ENCODE measurements at places on chromosomes 5 and 9. TPM values are rescaled to one million over a fixed set of nuclear protein-coding genes. Genes with fewer than 3 reads are reported as not detected.

GRCh38 chr5:125552486-125552885 lies 806.0 kb upstream of the ZNF608 start:
- no peaks in the 10 kb centered on the region for H3K4me1 ChIP-seq
- H3K27ac ChIP-seq, result no peak overlapping the region
- no peak for DNase-seq
- H3K27me3 ChIP-seq, result no peaks in the 10 kb centered on the region

GRCh38 chr5:79582186-79582585 lies 30.1 kb upstream of the TENT2 start:
- no peak overlapping the region for H3K27ac ChIP-seq
- H3K36me3 ChIP-seq, result no peaks in the 10 kb centered on the region
- no peak overlapping the region for H3K4me3 ChIP-seq
- no peak for DNase-seq
- H3K4me1 ChIP-seq, result no peaks in the 10 kb centered on the region

Gene EIF4E1B
- total RNA-seq, result not detected

DNA sequence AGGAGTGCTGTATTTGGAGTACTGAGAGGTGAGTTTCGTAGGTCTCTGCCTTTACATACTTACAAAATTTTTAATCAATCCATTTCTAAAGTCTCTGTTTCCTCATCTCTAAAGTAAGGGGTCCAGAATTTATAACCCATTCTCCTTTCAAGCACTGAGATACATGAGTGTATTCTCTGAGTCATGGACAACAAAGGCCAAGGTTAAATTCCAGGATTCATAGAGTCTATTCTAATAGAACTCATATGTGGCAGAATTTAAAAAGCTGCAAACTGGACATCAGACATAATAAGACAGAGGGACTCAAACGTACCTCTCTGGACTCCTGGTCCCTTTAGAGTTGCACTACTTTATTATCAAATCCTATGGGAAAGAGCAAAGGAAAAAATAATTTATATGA lies 112.5 kb upstream of the SLIT3 start:
- H3K4me3 ChIP-seq, result no peak overlapping the region
- no peaks in the 10 kb centered on the region for H3K36me3 ChIP-seq
- no peak overlapping the region for H3K27ac ChIP-seq
- no peaks in the 10 kb centered on the region for H3K4me1 ChIP-seq

Gene HMMR
- 48.5 TPM for total RNA-seq

DNA sequence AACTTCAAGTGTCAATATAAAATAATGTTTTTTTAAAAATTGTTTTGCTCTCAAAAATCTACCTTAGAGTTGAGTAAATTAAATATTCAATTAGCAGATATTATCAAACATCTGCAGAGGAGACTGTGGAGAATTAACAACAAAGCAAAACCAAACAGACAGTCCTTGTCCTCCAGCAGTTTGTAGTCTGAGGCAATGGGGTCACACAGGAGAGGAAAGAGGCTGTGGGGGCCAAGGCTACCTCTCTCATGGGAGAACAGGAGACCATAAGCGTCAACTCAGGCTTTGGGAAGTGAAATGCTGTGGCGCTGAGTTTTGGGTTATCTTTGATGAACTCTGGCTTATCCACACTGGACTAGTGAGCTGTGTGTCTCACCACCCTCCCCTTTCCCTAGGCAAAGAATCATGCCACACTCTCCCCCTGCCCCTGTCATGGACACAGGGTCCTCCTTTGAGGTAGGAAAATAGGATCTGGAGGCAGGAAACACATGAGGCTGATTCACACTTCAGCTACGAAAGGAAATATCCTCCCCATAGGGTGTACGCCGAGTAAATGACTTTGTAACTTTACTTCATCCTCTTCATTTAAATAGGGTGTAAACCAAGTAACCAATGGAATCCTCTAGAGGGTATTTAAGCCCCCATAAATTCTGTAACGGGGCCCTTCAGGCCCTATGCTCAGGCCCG lies 152.7 kb downstream of the FSTL4 start:
- H3K4me1 ChIP-seq, result peaks cover 31% of the 10 kb centered on the region
- no peaks in the 10 kb centered on the region for H3K27me3 ChIP-seq
- H3K36me3 ChIP-seq, result no peaks in the 10 kb centered on the region
- no peak overlapping the region for H3K27ac ChIP-seq

Gene HTR4
- 2.4 TPM for total RNA-seq

DNA sequence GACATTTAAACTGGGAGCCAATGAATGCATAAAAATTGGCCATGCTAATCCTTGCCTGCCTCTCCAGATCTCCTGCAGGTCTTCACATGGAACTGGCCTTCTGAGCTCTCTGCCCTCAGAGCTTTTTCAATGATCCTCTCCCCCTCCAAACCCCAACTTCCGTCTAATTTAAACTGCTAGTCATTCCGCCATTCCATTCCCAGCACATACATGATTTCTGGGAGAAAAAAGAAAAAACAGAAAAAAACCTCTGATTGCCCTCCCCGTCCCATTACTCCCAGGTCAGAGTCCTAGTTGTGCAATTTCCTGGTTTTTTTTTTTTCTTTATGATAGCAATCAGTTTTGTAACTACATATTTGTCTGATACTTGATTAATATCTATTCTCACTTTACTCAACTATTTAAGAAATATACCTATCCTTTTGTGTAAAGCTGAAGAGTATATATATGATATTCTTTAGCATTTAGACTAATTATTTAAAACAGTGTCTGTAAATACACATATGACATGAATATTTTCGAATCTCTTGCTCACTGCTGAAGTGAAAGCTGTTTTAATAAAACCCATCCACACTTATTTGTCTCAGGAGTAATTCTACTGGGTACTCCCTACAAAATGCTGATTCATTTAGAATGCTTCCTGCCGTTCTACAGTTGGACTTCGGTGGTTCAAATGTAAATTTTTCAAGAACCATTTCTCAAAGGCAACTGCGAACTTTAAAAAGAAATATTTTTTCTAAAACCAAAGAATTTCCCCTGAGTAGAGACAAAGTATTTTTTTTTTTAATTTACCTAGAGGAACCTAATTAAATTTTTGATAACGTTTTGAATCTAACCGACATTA lies 1.6 kb downstream of the HINT1 start:
- H3K4me3 ChIP-seq, result peak overlapping the region; percentile 83
- H3K36me3 ChIP-seq, result peaks cover 22% of the 10 kb centered on the region
- H3K4me1 ChIP-seq, result peaks cover 2% of the 10 kb centered on the region
- H3K27me3 ChIP-seq, result no peaks in the 10 kb centered on the region
- no peak for DNase-seq

Gene FCN1
- 7.8 TPM for total RNA-seq

- H3K36me3 ChIP-seq, result no peaks in the 10 kb centered on the region
- H3K4me3 ChIP-seq, result no peak overlapping the region
- no peak for DNase-seq
- H3K27me3 ChIP-seq, result no peaks in the 10 kb centered on the region
- H3K27ac ChIP-seq, result no peak overlapping the region
Measured at GRCh38 chr9:6186691-6187090, 28.9 kb upstream of the IL33 start.

GRCh38 chr5:21817668-21818369 lies 1035.3 kb downstream of the CDH12 start:
- H3K27me3 ChIP-seq, result no peaks in the 10 kb centered on the region
- peak overlapping the region; percentile 20 for H3K4me3 ChIP-seq
- no peaks in the 10 kb centered on the region for H3K36me3 ChIP-seq
- H3K27ac ChIP-seq, result no peak overlapping the region
- H3K4me1 ChIP-seq, result no peaks in the 10 kb centered on the region

GRCh38 chr9:76400534-76401096 lies 6.4 kb upstream of the RFK start:
- DNase-seq, result no peak
- H3K4me1 ChIP-seq, result peaks cover 8% of the 10 kb centered on the region
- no peak overlapping the region for H3K4me3 ChIP-seq
- H3K27ac ChIP-seq, result no peak overlapping the region

DNA sequence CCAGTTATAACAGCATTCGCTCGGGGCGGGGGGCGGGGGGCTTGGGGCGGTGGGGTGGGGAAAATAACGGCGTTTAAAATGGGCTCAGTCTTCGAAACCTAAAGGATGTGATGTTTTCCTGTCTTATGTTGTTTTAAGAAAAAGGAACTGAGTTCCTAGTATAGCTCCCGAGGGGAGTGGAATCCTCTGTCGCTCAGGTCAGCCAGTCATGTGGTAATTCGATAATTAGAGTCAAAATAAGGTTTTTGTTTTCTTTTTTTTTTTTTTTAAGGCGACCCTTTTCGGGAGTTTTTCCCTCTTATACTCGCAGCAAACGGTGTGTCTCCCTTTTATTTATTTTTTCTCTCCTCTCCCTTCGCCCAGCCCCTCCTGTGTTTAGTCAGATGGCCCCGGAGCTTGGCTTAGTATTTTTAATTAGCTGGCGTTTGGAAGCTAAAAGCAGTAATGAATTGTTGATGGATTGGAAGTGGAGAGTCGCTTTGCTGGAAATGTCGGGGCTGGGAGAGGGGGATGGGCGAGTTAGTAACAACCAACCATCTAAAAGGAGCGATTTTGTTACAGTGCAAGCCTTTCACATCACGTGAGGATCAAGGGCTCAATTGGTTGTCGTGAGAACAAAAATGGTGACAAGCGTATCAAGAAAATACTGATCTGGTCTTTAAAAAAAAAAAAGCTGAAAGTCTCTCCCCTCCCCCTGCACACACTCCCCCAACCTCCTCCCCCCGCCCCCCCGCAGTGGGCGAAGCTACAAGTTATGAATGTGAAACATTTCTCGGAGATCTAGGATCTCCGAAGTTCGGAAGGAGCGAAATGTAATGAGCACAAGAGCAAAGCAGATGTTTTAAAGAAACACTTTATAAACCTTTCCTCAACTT lies 714 bp upstream of the ZNF608 start:
- peaks cover 52% of the 10 kb centered on the region for H3K4me1 ChIP-seq
- no peaks in the 10 kb centered on the region for H3K36me3 ChIP-seq
- peak overlapping the region; percentile 96 for H3K27ac ChIP-seq

DNA sequence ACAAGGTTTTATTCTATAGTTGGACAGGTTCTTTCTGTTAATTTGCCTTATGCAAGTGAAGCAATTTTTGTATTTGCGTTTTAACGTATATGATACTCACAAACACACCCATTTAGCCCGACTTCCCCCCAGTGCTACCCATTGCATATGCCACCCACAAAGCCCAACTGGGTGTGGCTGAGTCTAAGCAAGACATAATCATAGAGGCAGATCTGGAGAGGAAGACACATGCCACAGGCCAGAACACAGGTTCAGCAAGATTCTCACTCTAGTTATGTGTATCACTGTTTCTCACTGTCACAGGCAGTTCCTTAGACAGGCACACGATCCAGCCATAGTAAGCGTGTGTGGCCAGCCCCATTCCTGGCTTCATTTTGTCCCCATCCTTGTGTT lies 29.0 kb upstream of the PUM3 start:
- no peak for DNase-seq
- H3K4me3 ChIP-seq, result no peak overlapping the region
- no peak overlapping the region for H3K27ac ChIP-seq

DNA sequence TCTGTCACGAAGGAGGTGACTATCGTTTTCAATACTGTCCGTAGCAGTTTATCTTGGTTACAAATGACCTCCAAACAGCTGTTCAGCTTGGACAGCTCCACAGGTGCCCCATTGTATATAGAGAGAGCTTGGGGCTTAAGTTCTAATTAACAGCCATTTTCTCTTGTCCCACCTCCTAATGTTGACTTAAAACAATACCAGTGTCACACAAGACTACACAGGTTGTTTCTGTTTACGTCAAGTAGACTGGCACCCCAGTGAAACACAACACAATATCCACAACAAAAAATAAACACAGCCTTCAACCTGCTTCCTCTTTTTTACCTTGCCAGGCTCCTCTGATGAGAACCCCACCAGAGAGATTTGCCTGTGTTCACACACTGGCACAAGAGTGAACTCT lies 39.8 kb upstream of the TLE1 start:
- H3K27ac ChIP-seq, result no peak overlapping the region
- H3K36me3 ChIP-seq, result no peaks in the 10 kb centered on the region
- H3K4me1 ChIP-seq, result no peaks in the 10 kb centered on the region
- H3K27me3 ChIP-seq, result no peaks in the 10 kb centered on the region
- no peak for DNase-seq
- H3K4me3 ChIP-seq, result peak overlapping the region; percentile 60

DNA sequence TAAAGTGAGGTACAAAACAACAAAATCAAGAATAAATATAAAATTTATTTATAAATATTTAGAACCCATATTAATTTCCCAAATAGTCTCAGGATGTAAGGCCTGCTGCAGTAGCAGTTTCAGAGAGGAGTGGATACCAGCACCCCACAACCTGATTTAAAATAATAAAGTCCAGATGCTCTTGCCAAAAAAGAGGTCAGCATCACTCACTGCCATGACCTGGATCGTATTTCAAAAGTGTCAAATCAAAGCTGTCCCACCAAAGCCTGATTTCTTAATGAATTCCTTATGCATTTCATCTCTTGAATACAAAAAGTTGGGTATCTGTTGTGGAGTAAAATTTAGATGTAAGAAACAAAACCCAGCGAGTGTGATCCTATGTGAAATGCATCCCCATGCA lies 58.0 kb upstream of the ROR2 start:
- H3K4me3 ChIP-seq, result no peak overlapping the region
- DNase-seq, result no peak
- peaks cover 5% of the 10 kb centered on the region for H3K4me1 ChIP-seq
- H3K27me3 ChIP-seq, result no peaks in the 10 kb centered on the region
- no peak overlapping the region for H3K27ac ChIP-seq
- H3K36me3 ChIP-seq, result no peaks in the 10 kb centered on the region

DNA sequence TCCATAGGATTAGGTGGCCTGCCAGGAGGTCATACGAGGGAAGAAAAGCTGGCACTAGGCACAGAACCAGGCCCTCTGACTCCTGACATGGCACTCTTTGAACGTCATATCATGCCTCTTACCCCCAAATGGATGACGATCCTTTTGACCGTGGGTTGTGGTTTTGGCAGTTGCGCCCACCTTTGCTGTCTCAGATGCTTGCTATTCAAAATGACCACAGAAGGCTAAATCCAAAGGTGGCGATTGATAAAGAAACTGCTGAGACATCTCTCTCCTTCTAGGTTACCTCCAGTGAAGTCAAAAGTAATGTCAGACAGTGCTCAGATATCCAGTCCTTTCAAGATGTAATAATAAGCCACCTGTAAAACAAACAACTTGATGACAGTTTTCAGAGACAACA lies 385.0 kb downstream of the EFNA5 start:
- no peaks in the 10 kb centered on the region for H3K36me3 ChIP-seq
- no peak for DNase-seq
- H3K4me1 ChIP-seq, result no peaks in the 10 kb centered on the region
- H3K4me3 ChIP-seq, result no peak overlapping the region
- H3K27me3 ChIP-seq, result no peaks in the 10 kb centered on the region
- H3K27ac ChIP-seq, result no peak overlapping the region

DNA sequence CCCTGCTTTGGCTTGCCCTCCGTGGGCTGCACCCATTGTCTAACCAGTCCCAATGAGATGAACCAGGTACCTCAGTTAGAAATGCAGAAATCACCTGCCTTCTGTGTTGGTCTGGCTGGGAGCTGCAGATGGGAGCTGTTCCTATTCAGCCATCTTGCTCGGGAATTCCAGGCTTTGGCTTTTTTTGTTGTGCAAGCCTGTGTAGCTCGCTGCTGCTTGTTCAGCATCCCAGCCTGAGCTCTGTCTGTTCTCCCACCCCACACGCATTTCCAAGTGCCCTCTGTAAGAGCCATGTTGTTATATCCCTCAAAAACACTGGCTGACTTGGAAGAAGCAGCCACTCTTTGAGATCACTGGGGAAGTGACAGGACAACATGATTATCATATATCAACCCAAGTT lies 101.6 kb upstream of the DPYSL3 start:
- H3K27ac ChIP-seq, result no peak overlapping the region
- H3K4me1 ChIP-seq, result peaks cover 12% of the 10 kb centered on the region
- no peak for DNase-seq
- H3K4me3 ChIP-seq, result no peak overlapping the region
- H3K36me3 ChIP-seq, result no peaks in the 10 kb centered on the region

Gene DAP
- 36.6 TPM for total RNA-seq

Gene ZNF483
- total RNA-seq, result 0.84 TPM

GRCh38 chr5:159965031-159965837 lies 43.7 kb upstream of the TTC1 start:
- H3K36me3 ChIP-seq, result no peaks in the 10 kb centered on the region
- no peaks in the 10 kb centered on the region for H3K4me1 ChIP-seq
- H3K4me3 ChIP-seq, result no peak overlapping the region
- DNase-seq, result peak; percentile 47
- no peaks in the 10 kb centered on the region for H3K27me3 ChIP-seq
- no peak overlapping the region for H3K27ac ChIP-seq

All from liver (tissue), 10 donors.